Stimulated activated CD4-positive, alpha-beta T cell treated with anti-CD3 and anti-CD28 coated beads, Interleukin-15, amount 100 ng/mL, for 48 hours (primary cell): ENCODE measurements at places on chromosomes 11 and 22.

DNA sequence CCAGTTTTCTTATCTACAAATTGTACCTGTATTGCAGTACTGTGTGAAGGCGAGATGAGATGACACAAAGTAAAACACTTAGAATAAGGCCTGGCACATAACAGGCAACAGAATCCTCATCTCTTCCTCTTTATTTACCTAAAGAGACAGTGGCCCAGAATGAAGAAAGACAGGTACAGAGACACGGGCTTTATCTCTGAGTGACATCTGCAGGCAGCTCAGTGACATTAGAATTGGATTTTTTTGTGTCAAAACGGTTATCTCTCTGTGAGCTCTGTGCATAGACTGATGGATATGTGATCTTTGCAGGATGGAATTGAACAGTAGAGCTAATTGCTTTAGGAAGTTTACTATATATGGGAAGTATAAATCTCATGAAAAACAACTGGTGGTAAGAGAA lies 36.2 kb upstream of the TRPC6 start:
- no peak for DNase-seq

- no peak for DNase-seq
Observed at GRCh38 chr22:41481131-41481830, 12.4 kb downstream of the ACO2 start.

- no peak for DNase-seq
Observed at GRCh38 chr11:35937700-35938099, 6.2 kb upstream of the LDLRAD3 start.

- no peak for DNase-seq
Observed at GRCh38 chr22:34055525-34056200, 135.4 kb upstream of the LARGE1 start.

- no peak for DNase-seq
Observed at GRCh38 chr22:41907436-41908401, 7.2 kb downstream of the SHISA8 start.

DNA sequence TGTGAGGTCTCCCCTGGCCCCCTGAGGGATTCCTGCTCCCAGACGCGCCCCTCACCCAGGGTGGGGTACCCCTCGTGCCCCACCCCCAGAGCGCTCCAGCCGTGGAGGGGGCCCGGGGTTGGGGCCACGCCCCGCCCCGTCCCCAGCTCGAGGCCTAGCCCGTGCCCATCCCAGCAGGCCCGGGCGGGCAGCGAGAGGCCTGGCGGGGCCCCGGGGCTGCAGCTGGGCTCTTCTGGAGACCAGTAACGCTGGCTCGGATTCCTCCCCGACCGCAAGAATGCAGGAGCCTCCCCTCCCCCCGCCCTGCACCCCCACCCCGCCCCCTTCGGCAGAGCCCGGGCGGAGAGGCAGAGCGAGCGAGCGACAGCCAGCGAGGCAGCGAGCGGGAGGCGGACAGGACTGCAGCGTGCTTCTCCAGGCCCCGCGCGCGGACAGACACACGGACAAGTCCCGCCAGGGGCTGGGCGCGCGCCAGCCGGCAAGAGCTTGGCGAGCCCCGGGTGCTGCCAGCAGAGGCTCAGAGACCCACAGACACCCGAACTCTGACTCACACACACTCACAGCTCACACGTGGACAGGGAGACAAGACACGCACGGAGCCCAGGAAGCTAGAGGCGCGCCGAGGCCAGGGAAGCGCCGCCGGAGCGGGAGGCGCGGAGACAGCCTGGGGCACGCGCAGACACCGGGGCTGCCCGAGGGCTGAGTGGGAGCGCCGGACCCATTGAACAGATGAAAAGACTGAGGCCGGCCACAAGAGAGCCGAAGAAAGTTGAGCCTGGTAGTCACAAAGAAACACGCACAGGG lies 15.2 kb downstream of the BCL9L start:
- DNase-seq: no peak

GRCh38 chr11:100849901-100850235 lies 162.8 kb downstream of the ARHGAP42 start:
- DNase-seq: no peak

DNA sequence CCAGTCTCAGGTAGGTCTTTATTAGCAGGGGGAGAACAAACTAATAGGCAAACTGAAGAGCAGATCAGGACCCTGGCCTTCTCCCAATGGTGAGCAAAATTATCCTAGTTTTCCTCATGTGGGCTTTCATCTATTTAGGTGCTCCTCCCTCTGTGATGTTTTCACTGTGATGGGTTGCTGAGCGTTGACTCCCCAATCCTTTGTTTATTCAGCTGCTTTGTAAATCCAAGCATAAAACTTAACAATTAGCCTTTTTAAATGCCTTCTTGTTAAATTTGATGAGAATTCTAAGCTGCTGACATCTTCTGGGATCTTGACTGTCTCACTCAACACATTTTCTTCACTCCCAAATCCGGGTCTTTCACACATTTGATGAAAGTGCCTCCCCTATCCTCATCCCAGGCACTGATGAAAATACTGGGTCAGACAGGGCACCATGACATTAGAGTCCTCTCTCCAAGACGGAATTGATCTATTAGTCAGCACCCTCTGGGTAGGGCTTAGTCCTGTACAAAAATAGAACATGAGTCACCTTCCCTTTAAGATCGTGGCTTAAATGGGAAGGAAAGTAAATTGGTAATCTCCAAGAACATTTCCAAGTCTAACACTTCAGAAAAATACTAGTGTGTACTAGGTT lies 199.3 kb upstream of the ISX start:
- DNase-seq: no peak

GRCh38 chr22:40498420-40499208 lies 128.2 kb downstream of the SGSM3 start:
- DNase-seq: no peak

GRCh38 chr11:45440111-45440510 lies 154.0 kb upstream of the SYT13 start:
- DNase-seq: no peak

GRCh38 chr11:17695454-17696441 lies 23.6 kb upstream of the MYOD1 start:
- no peak for DNase-seq

GRCh38 chr22:25172153-25172552 lies 27.5 kb upstream of the CRYBB3 start:
- no peak for DNase-seq

DNA sequence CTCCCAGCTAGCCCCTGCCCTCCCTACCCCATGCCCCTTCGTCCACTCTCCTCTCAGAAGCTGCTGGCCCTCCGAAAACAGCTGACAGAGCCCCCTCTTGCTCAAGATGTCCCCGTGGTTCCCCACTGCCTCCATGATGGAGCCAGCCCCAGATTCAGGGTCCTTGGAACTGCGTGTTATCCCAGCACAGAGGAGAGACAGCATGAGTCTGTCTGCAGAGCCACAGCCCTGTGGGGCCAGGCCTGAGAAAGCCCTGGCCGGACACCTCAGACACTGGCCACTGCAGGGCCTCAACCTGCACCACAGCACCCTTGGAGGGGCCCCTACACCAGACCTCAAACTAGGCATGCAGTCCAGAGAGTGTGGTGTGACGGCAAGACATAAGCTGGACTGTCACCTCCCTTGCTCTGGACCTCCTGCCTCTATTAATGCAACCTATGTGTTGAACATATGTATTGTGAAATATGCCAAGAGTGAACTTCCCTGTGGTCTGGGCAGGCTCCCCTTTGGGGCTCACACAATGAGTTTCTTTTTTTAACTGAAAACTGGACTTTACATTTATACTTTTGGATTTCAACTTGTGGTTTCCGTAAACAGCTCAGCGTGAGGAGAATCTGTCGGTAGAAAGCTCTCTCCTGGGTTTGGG lies 9.6 kb downstream of the PNPLA5 start:
- no peak for DNase-seq

- DNase-seq: no peak
Observed at GRCh38 chr11:6269994-6270393, 10.4 kb downstream of the CCKBR start.

- DNase-seq: no peak
Observed at GRCh38 chr11:110601936-110602335, 110.3 kb downstream of the ARHGAP20 start.

DNA sequence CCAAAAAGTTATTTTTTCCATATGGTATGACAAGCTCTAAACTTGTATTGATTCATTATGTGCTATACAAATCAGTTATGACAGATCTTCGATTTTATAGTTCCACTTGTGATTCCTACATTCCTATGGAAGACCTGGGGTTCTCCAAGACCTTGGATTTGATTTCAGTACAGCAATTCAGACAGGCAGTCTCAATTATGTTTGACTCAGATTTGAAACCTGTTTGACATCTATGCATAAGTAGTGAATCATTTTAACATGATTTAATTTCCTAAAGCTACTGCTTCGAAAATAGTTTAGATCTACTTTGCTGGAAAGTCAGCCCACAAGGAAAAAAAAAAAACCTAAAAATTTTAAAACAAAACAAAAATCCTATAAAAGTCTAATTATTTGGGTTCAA lies 820.4 kb downstream of the LUZP2 start:
- no peak for DNase-seq

DNA sequence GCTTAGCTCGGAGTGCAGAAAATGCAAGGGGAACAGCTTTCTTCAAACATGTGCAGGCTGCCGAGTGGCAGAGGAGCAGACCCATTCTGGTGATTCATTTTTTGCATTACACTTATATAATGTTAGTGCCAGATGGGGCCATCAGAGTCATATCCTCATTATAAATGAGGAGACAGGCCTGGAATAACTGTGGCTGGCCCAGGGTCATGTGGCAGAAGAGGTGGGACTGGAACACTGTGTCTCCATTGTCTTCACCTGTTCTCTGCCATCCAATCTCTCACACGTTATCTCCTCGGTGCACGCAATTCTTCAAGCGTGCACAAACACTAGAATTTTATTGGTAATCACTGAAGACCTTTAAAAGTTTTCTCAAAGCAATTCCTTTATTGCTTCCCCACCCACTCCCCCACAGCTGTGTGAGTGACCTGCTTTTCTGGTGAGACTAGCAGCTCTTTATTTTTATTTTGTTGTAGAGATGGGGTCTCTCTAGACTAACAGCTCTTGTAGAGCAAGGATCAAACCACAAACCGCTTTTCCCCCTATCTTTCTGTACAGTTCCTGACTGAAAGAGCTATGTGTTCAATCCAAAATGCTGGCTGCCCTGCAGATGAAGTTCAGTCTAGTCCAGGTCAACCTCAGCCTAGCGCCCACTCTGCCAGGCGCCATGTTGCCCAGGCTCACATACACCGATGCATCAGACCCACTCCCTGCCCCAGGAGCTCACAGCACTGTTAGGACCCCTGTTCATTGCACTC lies 75.3 kb downstream of the ST3GAL4 start:
- DNase-seq: no peak

DNA sequence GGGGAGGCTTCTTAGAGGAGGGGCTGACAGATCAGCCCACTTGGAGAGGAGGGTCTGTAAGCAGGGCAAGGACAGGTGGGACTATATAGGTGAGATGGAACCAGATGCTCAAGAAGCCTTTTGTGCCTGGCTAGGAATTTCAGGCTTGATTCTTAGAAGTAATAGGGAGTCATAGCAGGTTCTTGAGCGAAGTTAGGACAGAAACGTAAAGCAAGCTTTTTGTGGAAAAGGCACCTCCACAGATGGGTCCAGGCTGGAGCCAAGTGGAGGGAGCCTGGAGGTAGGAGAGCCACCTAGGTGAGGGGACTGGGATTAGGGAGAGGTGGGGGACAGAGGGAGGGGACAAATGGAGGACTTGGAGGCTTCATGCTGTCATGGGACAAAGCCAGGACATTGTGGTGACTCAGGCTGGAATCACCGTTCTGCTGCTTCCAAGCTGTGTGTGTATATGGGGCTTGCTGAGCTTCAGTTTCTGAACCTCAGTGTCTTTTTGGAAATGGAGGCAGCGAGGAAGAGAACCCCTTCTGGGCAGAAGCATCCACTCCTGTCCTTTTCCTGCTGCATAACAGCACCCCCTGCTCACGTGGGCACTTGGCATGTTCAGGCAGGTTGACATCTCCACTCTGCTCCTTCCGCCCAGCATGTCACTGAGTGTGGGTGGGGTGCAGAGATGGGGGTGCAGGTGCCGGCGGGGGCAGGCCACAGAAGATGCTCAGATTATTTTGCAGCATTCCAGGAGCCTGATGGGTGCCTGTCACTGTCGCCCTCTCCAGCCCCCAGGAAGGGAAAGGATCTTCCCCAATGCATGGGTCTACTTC lies 58.0 kb downstream of the MCM5 start:
- no peak for DNase-seq

DNA sequence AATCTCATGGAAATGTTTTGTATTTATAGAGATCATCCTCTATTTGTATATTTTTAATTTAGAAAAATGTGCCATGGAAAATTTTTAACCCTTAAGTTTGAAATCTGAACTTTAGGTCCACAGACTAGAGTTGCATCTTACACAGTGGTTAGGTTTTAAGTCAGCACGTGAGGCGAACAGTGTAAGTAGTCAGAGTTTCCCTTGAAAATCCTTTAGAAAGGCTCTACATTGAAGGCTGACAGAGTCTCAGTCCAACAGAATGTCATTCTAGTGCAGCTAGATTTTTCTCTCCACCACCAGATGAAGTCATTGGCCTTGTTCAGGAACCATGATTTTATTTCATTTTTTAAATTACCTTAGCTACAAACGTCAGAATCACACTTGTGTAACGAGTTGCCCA lies 18.7 kb downstream of the HMGXB4 start:
- DNase-seq: no peak

DNA sequence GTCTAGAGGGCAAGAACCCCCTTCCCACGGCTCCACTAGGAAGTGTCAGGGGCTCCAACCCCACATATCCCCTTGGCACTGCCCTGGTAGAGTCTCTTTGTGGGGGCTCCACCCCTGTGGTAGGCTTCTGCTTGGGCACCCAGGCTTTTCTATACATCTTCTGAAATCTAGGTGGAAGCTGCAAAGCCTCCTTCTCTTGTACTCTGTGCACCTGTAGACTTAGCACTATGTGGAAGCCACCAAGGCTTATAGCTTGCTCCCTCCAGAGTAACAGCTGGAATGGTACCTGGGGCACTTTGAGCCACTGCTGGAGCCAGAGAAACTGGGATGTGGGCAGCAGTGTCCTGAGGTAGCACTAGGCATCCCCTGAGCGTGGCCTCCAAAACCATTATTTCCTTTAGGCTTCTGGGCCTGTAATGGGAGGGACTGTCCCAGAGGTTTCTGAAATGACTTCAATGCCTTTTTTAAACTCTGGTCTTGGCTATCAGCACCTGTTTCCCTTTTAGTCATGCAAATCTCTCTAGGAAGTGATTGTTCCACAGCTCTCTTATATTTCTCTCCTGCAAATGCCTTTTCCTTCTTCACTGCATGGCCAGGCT lies 68.4 kb downstream of the TRAF6 start:
- no peak for DNase-seq

DNA sequence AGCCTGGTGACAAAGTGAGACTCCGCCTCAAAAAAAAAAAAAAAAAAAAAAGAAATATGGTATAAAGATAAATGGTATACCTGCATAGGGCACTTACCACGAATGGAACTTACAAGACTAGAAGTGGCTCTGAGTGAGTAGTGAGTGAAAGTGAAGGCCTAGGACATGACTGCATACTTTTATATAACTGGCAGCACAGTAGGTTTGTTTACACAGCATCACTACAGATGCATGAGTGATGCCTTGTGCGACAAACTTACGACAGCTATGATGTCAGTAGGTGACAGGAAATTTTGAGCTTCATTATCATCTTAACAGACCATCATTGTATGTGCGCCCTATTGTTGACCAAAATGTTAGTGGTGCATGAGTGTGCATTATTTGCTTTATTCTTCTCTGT lies 17.7 kb downstream of the XRCC6 start:
- no peak for DNase-seq
